ENCODE measurements at places on chromosomes 3 and 15.

- no peak for DNase-seq
These were observed 26.9 kb upstream of the THRB start for GRCh38 chr3:24521420-24522145.

DNA sequence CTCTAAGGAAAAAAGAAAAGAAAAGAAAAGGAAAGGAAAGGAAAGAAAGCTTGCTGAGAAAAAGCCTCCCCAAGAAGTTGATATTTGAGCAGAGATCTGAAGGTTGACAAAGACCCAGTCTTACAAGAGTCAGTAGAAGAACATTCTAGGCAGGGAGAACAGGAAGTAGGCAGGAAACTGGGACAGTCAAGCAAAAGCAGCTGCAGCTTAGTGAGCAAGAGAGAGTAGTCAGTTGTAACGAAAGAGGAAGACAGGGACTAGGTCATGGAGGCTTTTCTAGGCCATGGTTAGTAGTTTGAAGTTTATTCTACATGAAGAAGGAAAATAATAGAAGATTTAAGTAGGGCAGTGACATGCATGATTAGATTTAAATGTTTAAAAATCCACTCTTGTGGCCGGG is 31.8 kb upstream of the KLHL6 start:
- no peak for DNase-seq

DNA sequence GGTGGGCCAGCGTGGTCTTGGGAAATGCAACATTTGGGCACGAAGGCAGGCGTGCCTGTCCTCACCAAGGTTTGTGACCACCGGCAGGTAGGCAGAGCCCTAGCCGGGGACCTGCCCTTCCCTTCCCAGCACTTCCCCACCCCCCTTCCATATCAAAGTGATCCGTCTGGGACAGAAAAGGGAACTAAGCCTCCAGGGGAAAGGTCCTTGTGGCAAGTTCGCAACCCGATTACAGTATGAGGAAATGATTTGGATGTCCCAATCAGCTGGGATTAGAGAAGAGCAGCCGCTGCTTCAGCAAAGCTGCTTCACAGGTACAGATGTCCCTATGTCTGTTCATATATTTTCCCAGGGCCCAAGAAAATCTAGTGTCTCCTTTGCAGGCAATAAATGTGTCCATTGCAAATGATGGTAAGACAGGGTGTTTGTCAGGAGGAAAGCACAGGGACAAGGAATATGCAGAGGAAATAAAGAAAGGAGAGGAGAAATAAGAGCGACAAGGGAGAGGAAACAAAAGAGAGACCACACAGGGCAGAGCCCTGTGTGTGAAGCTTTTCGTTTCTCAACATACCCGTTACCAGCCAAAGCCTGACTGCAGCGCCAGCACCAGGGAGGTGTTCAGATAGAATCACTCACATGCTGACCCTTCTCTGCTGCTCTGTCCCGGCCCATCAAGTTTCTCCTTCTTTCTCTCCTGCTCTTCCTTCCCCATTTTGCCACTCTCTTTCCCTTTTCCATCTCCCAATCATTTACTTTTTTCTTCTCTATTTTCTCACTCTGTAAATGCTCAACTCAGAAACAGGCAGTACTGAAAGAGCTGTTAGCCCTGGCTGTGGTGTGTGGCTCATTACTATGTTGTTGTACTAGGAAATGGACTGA is 17.4 kb upstream of the SECISBP2L start:
- DNase-seq, result no peak

GRCh38 chr3:122810734-122811133 is 15.9 kb downstream of the SLC49A4 start:
- DNase-seq, result no peak

DNA sequence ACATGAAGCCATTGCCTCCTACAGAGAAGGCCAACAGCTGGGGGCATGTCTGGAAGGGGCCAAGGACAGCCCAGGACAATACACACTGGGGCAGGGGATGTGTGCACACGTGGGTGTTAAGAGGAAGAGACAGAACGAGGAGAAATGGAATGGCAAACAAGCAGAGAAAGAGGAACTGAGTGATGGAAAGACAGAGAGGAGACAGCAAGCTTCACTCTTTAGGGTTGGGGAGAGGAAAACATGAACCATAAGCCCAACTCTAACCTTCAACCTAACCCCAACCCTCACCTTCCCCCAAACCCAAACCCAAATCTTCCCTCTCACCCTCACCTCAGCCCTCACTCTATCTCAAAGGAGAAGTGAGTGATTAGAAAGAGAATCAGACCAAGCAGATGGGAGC is 11.9 kb upstream of the PARL start:
- no peak for DNase-seq

DNA sequence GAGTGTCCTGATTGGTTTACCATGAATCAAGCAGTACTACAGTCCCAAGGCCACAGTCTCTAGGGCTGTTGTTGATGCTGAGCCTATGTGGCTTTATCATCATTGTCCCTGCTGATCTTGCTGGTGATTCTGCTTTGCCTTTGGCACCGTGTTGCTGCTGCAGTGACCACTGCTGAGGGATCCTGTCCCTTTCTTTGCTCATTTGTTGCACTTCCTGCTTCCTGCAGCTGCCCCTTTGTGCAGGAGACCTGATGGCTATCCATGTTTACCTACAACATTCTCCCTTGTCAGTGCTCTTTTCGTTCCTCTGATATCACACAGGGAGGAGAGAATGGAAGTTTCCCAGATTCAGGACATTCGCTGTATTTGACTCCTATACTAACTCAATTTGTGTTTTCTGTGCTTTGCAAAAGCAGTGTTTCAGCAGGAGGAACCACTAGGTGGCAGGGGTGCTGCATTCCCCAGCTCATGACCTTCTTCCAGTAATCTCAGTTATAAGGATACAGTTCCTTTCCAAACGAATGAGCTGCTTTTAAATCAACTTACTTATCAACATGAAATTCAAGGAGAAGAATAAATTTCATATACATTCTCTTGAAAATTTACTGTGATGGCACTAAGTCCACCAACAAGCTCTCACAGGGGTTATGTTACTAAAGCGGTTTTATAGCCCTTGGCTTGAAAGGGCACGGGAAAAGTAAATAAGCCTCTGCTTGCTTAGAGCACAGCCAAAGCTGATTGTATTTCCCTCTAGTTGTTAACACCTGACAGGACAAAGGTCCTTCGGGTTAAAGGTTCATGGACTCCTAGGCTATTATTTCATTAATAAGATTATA is 9.7 kb upstream of the THUMPD3 start:
- peak; percentile 54 for DNase-seq

DNA sequence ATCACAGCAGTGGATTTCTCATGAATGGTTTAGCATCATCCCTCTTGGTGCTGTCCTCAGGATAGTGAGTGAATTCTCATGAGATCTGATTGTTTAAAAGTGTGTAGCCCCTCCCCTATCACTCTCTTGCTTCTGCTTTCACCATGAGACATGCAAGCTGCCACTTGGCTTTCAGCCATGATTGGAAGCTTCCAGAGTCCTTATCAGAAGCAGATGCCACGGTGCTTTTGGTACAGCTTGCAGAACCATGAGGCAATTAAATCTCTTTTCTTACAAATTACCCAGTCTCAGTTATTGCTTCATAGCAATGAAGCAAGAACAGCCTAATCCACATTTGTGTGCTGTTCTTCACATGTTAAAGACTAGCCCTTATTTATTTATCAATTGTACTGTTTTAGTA is 495.2 kb upstream of the EPHA6 start:
- DNase-seq, result no peak

- DNase-seq, result no peak
These were observed 705.3 kb downstream of the NLGN1 start for GRCh38 chr3:174102866-174103265.

- DNase-seq, result no peak
These were observed 253.7 kb upstream of the THBS1 start for GRCh38 chr15:39327005-39327730.

DNA sequence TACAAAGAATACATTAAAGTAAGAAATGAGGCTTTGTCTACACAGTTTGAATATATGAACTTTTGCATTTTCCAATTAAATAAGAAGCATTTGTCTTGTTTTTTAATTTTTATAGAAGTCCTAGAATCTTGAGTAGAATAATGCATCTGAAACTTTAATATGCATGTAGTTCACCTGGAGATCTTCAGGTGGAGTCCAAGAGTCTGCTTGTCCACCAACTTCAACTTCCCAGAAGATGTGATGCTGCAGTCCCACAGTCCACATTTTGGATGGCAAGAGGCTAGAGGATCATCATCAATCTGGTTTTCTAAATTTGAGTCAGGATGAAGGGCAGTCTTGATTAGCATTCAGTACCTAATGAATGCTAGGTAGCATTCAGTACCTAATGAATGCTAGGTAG is 357.6 kb upstream of the SOX2 start:
- no peak for DNase-seq

- DNase-seq, result no peak
These were observed 235.6 kb upstream of the TGFBR2 start for GRCh38 chr3:30370681-30371271.

- DNase-seq, result no peak
These were observed 98.7 kb downstream of the UBE2E2 start for GRCh38 chr3:23301819-23302218.

GRCh38 chr3:4306860-4307259 is 3.7 kb downstream of the SETMAR start:
- DNase-seq, result no peak

DNA sequence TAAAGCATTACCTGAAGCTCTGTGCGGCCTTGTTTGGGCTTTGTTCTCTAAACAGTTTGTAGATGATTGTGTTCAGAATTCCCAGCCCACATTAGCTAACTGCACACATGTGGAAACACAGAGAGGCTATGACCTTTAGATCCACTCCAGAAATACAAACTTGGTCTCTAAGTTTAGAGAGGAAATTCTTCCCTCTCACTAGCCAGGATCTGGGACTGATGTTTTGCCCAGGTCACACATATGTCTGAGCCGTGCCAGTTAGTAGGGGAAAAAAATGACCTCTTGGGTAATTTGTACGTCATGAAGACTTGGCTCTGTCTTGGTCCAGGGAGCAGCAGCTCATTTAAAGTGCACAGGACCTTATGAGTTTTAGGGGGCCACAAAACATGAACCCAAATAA is 223.1 kb downstream of the RBMS3 start:
- no peak for DNase-seq

GRCh38 chr15:55587321-55588069 is 650 bp downstream of the PYGO1 start:
- peak; percentile 1 for DNase-seq

GRCh38 chr3:10333349-10333650 is 12.4 kb upstream of the SEC13 start:
- no peak for DNase-seq

DNA sequence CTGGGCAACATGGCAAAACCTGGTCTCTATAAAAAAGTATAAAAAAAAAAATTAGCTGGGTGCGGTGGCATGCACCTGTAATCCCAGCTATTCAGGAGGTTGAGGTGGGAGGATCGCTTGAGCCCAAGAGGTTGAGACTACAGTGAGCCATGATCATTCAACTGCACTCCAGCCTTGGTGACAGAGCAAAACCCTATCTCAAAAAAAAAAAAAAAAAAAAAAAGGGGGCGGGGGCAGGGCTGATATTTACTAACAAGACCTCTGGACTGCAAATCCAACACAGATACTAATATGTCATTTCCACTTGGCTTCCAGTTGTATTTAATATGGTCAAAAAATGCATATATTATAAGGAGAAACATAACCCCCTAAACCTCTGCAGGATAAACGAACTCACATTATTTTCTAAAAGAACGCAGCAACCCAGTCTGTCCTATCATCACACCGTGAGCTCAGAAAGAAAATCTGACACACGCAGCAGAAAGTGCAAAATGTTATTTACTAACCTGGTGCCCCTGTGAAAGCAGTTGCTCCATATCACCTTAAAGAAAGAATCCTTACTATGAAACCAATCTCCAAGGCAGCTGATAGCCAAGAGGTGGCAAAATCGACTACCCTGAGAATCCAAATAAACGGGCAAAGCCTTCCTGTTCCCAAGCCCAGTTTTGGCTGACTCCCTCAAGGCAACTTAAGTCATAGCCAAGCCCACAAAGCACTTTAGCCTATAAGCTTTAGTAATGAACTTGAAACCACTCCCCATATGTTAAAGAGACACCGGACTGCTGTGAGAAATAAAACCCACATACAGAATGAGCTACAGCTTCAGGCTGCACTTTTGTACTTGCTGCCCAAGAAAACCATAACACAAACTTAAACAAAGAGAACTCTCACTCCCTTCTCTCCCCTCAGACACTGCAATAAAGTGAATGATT is 39.3 kb downstream of the PLD1 start:
- DNase-seq, result no peak
